ENCODE measurements at places on chromosomes 3 and 15.

DNA sequence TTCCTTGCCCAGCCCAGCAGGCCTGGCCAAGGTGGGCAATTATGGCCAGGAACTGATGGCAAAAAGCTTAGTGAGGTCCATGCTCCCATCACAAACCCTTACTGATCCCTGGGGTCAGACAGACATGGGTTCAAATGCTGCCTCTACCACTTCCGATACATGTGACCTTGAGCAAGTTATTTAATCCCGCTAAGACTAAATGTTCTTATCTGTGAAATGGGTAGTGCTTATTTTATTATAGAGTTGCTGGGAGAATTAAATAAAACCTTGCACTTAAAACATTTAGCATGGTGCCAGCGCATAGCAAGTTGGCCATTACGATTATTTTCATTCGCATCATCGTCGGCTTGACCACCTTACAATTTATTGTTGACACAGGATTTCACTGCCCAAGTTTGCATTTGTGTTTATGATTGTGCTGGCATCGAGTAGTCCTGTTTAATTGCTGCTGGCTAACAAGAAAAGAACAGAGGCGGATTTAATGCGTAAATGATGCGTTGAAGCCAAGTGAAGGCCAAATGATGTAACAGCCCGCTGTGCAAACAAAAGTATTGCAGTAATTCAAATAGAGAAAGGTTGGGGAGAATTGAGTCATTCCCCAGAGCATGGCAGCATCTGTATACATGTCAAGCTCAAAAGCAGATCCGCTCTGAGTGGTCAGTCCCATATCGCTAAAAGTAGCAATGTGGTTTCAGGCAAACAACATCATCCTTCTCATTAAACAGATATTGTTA lies 7.3 kb upstream of the FURIN start:
- no peak for DNase-seq

DNA sequence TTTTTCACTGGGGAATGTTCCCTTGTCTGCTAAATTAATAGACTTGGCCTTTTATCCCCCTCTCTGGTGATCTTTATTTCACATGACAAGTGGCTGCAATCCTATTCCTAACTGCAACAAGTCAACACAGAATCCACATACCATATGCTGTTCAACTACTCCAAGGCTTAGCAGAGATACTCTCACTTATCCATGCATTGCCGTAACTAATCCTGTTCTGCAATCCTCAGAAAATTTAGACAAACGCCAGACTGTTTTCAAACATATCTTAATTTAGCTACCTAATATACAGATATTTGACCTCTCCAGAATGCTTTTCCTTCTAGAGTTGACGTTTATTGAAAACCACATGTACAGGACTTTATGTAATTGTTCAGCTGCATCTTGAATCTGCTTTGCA lies 37.9 kb downstream of the EID1 start:
- DNase-seq = no peak

DNA sequence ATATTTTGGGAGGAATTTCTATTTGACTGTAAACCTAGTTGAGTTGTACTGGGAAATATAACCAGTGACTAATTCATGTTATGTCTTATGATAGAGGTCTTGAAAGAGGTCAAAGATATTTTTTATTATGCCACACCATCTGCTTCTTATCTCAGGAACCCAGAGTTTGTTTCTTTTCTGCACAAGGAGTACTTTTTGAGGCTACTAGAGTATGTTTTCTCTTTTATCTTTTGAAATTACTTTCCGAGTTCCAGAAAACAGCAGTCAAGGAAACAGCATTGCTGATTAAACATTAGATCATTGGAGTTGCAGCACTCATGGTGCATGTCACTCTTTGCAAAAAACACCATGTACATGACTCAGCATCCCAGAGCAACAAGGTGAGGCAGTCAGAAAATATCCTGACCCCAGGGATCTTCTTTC lies 645.8 kb upstream of the NR2F2 start:
- DNase-seq = no peak

- no peak for DNase-seq
These were observed 80.4 kb upstream of the MEF2A start for GRCh38 chr15:99485153-99485961.

GRCh38 chr15:67382723-67383122 lies 128.1 kb downstream of the IQCH start:
- no peak for DNase-seq

DNA sequence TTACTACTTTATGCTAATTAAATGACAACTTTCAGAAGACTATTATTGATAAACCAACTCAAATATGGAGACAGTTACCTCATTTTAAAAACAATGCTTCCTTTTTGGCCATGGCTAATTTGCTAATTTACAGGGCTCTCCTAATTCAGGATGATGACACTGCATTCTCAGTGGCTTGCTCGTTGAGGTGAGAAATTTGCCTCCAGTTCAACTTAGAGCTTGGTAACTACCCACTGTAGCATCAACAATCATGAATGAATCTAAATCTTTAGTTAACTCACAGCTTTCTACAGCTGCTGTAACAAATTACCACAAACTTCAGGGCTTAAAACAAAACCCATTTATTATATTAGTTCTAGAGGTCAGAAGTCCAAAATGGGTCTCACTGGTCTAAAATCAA lies 14.0 kb downstream of the PBRM1 start:
- no peak for DNase-seq

DNA sequence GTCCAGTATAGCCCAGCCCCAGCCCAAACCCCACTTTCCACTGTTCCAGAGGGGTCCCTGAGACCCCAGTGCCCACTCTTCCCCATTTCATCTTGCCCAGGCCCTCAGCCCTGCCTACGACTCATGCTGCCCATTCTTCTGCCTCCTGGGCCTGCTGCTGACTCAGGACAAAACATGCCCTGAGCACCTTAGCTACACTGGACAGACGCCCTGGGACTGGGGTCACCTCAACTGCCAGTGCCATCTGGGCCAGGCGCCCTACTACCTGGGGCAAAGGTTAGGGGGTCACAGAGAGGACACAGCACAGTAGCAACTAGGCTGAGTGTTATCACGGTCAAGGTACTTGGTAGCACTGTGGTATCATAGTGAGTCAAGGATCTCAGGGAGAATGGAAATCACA lies 2.6 kb upstream of the LAMB2 start:
- DNase-seq = no peak

DNA sequence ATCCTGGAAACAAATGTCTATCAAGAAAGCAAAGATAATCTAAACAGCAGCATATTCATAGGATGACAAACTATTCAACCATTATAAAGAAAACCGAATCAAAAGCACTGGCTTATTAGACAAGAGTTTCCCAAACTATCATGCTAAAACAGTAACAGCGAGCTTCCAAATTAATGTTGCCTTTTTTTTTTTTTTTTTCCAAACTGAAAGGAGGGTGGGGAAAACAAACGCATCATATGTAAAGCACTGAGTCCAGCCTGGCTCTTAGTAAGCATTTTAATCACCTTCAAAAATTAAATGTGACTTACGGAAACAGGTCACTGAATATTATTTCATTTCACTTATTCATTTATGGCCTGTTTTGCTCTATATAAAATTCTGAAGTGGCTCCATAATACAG lies 2.3 kb downstream of the TJP1 start:
- no peak for DNase-seq

- no peak for DNase-seq
These were observed 98.8 kb downstream of the SPRED1 start for GRCh38 chr15:38351466-38351865.

- no peak for DNase-seq
These were observed 3.4 kb downstream of the HYAL3 start for GRCh38 chr3:50295553-50296431.

- no peak for DNase-seq
These were observed 40.3 kb downstream of the UMPS start for GRCh38 chr3:124770336-124771082.

GRCh38 chr3:20561166-20561565 lies 375.2 kb upstream of the SGO1 start:
- no peak for DNase-seq

DNA sequence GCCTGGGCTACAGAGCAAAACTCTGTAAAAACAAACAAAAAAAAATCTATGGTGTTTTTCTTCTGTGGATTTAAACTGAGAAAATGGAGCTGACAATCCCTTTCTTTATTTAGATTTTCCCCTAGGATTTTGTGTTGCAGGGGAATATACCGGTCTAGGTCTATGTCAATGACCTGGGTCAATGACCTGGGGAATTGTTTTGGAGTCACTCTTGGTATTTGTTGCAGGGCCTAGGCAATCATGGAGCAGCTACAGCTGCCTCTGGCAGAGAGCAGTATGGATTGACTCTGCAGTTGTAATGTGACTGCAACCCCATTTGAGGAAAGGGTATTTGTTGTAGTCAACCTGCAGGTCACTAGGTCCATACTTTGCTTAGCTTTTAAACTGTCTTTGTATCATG lies 37.6 kb upstream of the SLC7A14 start:
- no peak for DNase-seq

- DNase-seq = no peak
These were observed 16.1 kb downstream of the DAZL start for GRCh38 chr3:16589120-16589519.

DNA sequence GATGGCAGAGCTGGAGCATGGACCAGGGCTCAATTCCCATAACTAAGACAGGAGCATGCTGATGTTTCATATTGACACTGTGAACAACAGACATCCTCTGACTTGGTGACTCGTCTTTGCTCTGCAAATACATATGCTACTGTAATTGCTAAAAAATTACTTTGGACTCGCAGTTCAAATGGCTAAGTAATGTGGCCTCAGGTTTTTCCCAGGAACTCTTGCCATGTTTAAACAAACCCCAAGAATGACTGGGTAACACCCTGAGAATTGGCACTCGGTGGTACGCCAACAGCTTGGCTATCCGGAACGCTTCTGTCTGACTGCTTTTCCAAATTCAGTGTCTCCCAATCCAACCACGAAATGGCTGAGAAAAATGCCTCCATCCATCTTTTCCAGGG lies 456.7 kb upstream of the THBS1 start:
- DNase-seq = no peak

- DNase-seq = no peak
These were observed 16.8 kb downstream of the GABRR3 start for GRCh38 chr3:98018301-98018700.

DNA sequence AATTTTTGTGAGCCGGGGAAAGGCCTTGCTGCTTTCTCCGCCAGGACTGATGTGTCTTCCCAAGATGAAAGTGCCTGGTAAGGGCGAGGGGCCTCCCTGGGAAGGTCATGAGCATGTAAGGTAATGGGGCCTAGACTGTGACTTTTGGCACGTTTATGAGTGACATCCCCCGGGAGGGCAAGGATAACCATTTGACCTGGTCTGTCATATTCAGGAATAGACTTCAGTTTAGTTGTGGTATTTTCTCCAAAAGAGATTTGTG lies 631 bp upstream of the CNBP start:
- DNase-seq = no peak

DNA sequence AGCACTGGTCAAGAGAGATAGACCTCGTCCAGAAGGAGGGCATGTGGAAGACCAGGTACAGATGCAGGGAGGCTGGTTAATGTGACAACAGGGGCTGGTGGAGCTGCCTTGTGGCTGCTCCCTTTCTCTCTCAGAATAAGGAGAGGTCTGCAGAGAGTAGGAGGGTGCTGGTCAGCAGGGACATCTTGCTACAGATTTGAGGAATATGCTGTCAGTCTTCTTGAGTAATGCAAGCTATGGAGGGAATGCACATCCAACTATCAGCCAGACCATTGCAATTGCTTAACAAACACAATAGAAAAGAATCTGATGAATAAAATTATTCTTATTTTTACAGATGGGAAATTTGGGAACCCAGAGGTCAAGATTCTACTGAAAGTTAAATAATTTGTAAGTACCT lies 20.3 kb upstream of the SIAH2 start:
- DNase-seq = no peak

DNA sequence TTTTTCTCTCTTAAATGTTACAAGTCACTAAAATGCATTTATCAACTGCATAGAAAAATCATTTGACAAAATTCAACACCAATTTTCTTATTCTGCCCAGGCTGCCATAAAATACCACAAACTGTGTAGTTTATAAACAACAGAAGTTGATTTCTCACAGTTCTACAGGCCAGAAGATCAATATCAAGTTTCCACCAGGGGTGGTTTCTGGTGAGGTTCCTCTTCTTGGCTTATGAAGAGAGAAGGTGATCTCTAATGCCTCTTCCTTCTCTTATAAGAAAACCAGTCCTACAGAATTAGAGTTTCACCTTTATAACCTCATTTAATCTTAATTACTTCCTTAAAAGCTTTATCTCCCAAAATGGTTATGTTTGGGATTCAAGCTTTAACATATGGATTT lies 10.9 kb upstream of the CD200R1L start:
- no peak for DNase-seq

- no peak for DNase-seq
These were observed 17.4 kb upstream of the RBMS3 start for GRCh38 chr3:29263476-29263875.

- no peak for DNase-seq
These were observed 64.0 kb upstream of the ST3GAL6 start for GRCh38 chr3:98699132-98699531.

DNA sequence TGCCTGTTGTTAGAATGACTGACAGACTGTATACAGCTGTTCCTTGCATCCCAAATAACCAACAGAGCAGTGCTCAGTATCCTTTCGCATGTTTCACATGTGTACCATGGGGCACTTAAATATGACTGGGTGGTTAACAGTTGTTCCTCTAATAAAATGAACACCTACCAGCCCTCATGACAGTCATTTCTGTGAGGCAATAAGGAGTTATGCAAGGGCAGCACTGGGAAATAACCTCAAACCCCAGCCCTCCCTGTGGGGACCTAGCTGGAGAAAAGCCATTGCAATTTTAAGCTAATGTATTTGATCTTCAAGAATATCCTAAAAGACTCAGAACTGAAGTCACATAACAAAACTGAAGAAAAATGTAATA lies 7.3 kb downstream of the RFT1 start:
- no peak for DNase-seq

DNA sequence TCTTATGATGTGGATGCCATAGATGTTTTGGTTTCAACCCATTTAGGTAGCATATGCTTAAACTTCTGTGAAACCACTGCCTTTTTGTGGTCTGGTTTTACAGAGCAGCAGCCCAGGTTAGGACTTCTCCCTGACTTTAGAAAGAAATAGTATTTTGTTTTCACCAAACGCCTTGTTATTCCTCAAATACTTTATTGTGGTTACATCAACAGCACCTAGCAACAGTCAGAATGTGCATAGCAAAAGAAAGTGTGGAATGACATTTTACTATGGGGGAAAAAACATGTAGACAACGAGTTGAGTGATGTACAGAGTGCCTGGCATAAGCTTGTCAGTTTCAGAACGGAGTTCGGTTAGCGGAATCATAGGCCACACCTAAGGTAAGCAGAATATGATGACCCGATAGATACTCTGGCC lies 159.2 kb downstream of the TPRG1 start:
- no peak for DNase-seq
